ENCODE measurements at places on chromosomes 11 and 22.

DNA sequence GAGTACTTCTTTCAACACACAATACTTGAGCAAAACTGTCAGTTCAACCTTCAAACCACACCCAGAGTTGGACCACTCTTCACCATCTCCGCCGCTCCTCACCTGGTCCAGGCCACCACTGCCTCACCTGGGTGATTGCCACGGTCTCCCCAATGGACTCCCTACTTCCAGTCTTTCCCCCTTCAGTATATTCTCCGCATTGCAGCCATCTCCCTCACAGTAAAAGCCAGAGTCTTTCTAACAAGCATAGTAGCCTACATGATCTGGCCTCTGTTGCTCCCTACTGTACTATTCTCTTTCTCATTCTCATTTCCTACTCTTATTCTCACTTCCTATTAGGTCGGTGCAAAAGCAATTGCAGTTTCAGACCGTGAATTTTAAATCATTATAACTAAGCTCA is 28.5 kb downstream of the AASDHPPT start:
- DNase-seq: no peak

GRCh38 chr11:11569936-11570491 is 51.8 kb downstream of the GALNT18 start:
- DNase-seq: no peak

- no peak for DNase-seq
Measured at GRCh38 chr11:66509131-66509561, 1.3 kb upstream of the BBS1 start.

- no peak for DNase-seq
Measured at GRCh38 chr11:62108971-62109404, 14.8 kb upstream of the INCENP start.

GRCh38 chr11:2569731-2570210 is 125.0 kb downstream of the KCNQ1 start:
- DNase-seq: no peak

- no peak for DNase-seq
Measured at GRCh38 chr22:35426801-35427140, 26.8 kb downstream of the MCM5 start.

- DNase-seq: no peak
Measured at GRCh38 chr11:19283991-19284390, 43.2 kb upstream of the E2F8 start.

GRCh38 chr11:69644071-69644961 is 3.4 kb downstream of the CCND1 start:
- DNase-seq: peak; percentile 51

DNA sequence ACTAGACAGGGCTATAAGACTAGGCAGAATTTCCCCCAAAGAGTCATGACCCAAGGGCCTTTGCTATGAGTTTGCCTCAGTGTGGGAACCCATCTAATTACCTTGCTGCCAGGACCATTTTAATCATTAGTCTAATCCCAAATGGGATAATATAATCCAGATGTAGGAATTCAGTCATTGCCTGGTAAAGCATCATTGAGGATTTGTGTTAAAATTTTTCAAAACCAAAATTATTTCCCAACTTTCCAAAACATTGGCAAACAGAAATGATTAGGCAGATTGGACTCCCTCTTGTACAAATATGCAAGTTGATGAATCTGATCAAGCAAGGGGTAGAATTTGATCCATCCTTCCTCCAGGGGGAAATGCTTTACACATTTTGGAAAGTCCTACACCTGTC is 16.2 kb upstream of the MMP13 start:
- DNase-seq: no peak

- no peak for DNase-seq
Measured at GRCh38 chr22:19240813-19241592, 50.5 kb downstream of the CLTCL1 start.
